Muscle of arm (tissue), 14 donors: ENCODE measurements at places on chromosomes 1 and 21. TPM values are rescaled to one million over a fixed set of nuclear protein-coding genes. Genes with fewer than 3 reads are reported as not detected.

DNA sequence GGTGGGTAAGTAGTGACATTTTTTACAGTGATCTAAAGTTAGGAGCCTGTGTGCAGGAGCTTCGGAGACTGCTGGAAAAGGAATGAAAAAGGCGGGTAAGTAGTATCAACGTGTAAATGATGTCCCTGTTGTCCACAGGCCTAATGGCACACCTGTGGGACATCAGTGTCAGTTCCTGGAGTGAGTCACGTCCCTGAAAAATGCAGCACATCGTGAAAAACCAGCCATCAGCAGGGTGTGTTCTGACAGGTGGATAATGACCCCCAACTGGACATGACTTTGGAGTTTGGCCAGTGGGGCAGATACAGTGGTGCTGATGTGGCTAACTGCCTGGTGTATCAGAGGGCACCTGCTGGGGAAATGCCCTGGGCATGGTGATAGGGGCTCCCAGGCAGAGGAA is 12.0 kb upstream of the PRDM15 start:
- DNase-seq: no peak

DNA sequence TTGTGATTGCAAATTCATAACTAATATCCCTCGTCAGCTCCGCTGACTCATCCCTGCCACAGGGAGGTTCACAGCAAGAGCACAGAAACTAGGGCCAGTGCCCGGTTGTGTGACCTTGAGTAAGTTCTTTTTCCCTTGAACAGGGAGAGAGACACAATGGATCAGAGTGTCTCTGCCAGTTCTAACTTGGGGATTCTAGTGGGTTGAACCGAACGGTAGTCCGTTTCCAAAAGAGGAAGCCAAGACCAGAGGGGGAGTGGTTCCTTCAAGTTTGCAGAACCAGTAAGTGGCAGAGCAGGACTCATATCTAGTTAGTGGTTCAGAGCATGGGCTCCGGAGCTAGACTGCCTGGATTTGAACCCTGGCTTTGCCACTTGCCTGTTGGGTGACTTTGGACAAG is 4.9 kb upstream of the SHISA4 start:
- DNase-seq: no peak

- peak; percentile 35 for DNase-seq
Observed at GRCh38 chr1:22275626-22276395, 132.9 kb upstream of the WNT4 start.

The UBL4B gene
- not detected for polyA plus RNA-seq

GRCh38 chr1:39816415-39817090 is 27.9 kb upstream of the BMP8B start:
- peak; percentile 67 for DNase-seq

DNA sequence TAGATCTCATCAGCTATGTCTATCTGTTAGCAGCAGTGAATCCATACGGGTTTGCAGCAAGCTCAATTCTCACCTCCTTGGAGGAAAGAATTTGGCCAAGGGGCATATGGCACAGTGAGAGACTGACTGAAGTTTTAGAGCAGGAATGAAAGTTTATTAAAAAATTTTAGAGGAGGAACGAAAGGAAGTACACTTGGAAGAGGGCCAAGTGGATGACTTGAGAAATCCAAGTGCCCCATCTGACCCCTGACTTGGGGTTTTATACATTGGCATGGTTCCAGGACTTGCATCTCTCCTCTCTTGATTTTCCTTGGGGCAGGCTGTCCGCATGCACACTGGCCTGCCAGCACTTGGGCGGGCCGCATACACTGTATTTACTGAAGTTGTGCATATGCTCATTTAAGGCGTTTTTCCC is 9.2 kb upstream of the OSBPL9 start:
- DNase-seq: no peak
